Activated CD4-positive, alpha-beta T cell treated with anti-CD3 and anti-CD28 coated beads, Interleukin-2, amount 10 ng/mL, durations not matched to agents 24 days and 14 days (primary cell): ENCODE measurements at places on chromosomes 16 and 17. TPM values are rescaled to one million over a fixed set of nuclear protein-coding genes. Genes with fewer than 3 reads are reported as not detected.

GRCh38 chr16:11536104-11536866, 50.4 kb downstream of the LITAF start:
- DNase-seq = no peak

GRCh38 chr16:88442727-88443576, 10.1 kb upstream of the ZFPM1 start:
- DNase-seq = peak; percentile 94

DNA sequence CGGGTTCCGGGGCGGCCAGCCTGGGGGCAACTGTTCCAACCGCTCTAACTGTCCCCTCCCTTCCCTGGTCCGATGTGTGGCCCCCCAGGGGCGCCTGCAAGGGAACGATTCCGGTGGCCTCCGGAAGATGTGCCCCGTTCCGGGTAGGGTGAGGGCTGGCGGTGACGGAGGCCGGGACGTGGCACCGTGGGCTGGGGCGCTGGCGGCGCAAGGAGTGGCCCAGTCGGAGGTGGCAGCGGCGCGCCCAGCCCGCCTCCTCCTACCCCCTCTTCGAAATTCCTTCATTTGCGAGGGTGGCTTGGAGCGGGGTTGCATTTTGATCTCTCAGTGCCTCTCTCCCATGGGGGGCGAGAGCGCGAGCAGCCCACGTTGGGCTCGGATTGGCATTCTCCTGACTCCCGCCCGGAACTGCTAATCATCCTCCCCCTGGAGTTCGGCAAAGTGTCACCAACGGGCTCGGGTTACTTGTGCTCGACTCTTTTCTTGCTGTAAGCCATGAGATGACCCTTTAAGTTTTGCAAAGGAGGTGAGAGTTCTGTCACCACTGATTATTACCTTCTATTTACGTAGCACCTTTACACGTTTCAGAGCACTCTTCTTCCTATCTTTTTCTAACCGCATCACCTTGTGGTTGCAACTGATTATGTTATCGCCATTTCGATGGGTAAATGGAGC, 622 bp downstream of the NDEL1 start:
- DNase-seq = peak; percentile 92

- no peak for DNase-seq
These were observed 2283.8 kb downstream of the TP53TG3F start for GRCh38 chr16:35743101-35743692.

- DNase-seq = no peak
These were observed 19.2 kb upstream of the LITAF start for GRCh38 chr16:11605891-11606290.

- DNase-seq = no peak
These were observed 146.4 kb upstream of the CHMP6 start for GRCh38 chr17:80845069-80845862.

Gene MYCBPAP
- 3.5 TPM in 2 replicates for total RNA-seq
